ENCODE measurements at places on chromosomes 2 and 18.

DNA sequence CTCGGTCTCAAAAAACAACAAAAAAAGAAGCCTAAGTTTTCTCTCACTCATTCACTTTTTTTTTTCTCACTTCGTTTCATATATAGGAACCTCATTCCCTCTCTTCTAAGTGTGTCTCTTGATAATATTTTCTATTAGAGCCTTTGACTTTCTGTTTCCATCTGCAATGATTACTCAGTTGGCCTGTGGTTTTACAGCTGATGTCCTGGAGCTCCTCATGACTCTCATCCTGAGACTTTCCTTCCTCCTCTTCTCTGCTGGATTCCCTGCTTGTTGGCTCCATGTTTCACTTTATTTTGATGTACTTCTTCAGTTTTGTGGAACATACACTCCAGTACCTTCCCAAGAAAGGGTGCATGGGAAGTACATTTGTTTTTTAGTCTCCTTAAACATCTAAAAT, 154.2 kb upstream of the GATA6 start:
- no peak for DNase-seq

DNA sequence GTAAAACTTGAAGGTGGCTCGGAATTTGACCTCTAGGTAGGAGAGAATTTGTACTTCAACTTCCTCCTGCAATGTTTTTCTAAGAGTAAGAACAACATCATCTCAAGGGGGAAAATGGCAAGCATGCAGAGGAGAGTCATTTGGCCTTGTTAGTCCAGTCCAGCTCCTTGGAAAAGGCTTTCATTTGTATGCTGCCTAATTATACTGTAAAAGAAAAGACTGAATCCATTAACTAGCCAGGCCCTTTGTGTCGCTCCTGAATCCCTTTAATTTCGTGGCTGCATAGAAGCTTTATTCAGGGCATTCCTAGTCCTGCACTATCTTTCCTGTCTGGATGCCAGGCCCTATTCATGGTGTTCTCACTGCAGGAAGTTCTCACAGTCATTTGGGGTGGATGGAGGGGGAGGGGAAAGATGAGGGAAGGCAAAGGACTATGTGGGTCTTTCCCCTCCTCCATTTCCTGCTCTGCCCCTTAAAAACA, 36.0 kb downstream of the PHLPP1 start:
- DNase-seq, result no peak

DNA sequence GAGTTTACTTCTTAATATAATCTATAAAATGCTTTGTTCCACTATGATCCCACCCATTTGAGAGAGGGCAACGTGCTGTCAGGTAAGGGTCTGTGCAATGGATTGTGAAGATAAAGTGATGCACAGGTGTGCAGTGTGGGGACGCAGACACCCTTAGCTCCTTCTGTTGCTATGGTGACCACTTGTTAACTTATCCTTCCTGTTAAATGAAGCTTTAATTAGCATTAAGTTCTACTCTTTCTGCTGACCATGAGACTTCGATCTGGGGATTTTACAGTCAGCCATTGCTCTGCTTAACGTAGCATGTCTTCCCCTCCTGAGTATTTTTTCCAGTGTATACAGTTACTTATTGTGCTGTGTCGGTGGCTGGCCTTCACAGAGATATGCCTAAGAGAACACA, 23.1 kb upstream of the ALKAL2 start:
- no peak for DNase-seq

DNA sequence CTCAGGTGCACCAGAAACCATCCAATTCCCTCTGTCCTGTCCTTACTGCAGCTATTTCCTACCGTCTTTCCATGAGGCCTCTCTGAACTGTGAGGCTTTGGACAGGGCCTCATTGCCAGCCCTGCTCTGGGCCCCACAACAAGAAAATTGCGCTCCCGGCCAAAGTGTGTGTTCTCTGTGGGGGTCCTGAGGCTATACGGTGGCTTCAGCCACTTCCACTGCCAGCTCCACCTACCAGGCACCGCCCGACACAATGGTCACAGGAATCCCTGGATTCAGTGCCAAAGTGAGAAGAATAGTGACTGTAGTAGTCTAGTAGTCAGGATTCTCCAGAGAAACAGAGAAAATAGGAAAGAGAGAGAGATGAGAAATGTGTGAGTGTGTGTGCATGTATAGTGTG, 140.2 kb downstream of the IRS1 start:
- DNase-seq, result no peak

- no peak for DNase-seq
Measured at GRCh38 chr2:186308347-186308746, 177.7 kb upstream of the ZC3H15 start.

- DNase-seq, result no peak
Measured at GRCh38 chr2:200962811-200963123, 693 bp downstream of the ORC2 start.

DNA sequence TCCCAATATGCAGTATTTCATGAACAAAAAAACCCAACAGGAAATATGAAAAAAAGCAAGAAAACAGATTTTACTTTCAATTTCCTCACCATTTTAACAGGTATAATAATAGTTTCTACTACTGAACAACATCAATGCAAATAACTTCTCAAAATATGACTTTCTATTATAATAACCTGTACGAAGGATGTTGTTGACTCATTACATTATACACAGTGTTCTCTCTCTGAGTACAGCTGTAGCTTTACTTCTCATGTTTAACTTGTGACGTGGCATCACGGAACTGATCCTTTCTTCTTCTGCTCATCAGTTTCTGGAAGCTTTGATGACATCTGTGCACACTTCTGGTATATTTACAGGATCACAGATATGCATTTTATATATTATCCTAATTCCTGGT, 40.0 kb downstream of the FAM228A start:
- no peak for DNase-seq

DNA sequence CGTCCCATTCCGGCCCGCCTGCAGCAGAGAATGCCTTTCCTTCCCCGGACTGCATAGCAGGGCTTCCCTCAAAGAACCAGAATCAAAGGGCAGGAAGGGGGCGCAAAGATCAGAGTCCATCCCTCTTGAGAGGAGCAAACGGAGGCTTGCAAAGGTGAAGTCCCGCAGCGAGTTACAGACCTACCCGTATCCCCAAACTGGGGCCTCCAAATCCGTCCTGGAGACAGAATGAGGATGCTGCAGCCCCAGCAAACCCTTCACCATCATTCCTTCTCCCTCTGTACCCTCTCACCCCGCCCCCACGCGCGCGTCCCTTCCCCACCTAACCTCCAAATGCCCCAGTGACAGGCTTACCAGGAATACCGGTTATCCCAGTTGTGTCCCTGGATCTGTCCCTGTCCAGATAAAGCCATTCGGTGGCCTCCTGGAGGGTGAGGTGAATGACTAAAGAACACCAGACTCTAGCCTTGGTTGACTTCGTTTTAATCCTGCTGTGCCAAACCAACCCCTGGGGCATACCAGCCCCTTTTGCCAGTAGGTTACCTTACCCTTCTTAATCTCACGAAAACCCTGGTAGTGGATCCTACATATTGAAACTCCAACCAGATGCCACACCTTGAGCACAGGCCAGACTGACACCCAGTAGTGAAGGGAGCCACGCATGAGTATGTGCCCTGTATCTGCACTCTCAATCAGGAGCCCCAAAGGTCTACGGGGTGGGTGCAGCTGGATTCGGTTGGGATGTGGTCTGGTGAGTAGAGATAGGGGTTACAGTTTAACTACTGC, 961 bp upstream of the SLC40A1 start:
- DNase-seq, result no peak

DNA sequence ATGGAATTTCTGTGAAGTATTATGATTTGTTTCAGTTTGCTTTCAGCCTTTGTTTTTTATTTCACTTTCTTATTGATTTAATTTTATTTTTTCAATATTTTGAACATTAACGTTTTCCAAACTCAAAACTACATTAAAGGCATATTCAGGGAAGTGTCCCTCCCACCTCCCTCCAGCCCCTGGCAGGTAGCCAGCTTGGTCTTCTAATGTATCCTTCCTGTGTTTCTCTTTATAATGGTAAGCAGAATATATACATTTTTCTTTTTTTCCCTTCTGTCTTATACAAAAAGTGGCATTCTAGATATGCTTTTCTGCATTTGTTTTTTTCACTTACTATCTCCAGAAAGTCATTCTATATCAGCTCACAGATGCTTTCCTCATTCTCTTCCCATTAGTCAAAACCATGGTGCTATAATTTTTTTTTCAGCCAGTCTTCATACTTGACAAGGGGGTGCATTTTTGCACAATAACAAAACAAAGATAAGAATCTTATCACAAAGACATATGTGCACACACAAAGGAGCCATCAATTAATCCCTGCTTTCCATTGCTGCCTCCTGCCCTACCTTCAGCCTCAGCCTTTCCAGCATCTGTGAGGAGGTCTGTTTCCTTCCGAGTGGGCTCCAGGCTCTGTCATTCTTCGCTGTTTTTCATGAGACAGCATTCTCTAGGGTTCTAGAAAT, 33.7 kb upstream of the TMEM177 start:
- DNase-seq, result no peak

GRCh38 chr2:176780348-176780747, 432.2 kb upstream of the HNRNPA3 start:
- no peak for DNase-seq

- DNase-seq, result no peak
Measured at GRCh38 chr2:58047373-58047935, 848 bp downstream of the VRK2 start.

DNA sequence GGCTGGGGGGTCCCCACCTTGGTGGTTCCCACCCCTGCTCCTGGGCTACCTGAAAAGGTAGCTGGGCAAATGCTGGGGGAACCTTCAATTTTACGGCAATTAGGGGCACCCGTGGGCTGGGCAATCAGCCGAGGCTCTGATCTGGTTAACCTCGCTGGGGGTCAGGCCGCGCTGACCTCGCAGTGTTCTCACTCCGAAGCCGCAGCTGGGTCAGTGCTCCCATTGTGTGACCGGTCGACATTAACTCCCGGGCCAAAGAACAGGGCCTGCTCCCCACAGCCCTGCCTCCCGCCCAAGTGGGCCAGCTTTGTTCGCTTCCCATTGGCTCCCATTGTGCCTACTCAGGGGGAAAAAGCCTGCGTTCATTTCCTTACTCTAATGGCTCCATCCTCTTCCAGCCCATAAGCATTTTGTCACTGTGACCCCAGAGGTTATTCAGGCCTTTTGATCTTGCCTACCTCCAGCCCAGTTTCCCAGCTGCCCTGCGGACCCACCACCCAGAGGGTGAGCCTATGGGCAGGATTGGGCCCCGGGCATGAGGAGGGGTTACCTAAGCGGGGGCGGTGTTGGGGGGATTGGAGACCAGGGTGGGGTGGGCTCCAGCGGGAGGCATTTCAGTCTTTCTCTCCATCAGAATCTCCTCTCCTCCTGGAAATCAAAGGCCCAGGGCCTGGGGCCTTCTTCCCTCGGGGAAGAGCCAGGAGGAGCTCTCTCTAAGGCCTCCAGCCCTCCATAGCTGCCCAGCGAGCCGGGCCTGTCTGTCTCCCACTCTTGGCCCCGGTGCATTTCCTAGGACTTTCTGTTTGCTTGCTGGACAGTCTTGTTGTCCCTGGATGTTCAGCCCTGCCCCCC, 90.1 kb downstream of the MYCN start:
- DNase-seq, result peak; percentile 100

DNA sequence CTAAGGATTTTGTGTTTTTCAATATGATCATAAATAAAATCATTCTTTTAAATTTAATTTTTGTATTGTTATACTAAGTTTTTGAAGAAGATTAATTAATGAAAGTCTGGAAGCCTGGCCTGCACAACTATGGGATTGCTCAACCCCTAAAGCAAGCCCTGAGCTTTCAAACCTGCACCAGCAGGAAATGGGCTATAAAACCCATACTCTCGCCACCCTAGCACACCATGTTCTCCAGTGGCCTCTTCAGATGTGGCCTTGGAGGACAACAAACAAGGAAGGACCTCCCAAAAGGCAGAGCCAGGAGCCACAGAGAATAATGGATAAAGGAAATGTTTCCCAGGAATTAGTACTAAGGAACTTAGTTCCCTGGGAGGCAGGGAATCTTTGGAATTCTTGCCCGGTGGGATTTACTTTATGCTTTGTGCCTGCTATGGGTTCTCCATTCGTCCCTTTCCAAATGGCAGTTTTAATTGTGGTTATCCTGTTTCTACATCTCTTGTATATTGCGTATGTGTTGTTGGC, 212.5 kb downstream of the ZFP36L2 start:
- no peak for DNase-seq

DNA sequence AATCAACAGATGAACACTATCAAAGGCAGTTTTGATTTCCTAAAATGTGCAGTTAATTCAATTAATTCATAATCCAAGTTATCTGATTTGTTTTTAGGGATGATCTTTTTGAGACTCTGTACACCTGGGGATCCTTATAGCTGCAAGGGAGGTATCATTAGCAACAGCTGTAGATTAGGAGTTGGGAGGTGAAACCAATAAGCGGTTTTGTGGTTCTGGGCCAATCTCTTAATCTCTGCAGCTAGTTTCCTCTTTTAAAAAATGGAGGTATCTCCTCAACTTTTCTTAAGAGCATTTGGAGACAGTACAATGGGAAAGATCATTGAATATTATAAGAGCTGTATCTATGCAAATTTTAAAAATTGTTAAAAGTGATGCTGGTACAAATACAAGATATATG, 126.0 kb downstream of the MC4R start:
- DNase-seq, result no peak

GRCh38 chr18:73688851-73689711, 458.6 kb downstream of the FBXO15 start:
- no peak for DNase-seq

GRCh38 chr18:10045296-10045891, 131.6 kb downstream of the VAPA start:
- no peak for DNase-seq

DNA sequence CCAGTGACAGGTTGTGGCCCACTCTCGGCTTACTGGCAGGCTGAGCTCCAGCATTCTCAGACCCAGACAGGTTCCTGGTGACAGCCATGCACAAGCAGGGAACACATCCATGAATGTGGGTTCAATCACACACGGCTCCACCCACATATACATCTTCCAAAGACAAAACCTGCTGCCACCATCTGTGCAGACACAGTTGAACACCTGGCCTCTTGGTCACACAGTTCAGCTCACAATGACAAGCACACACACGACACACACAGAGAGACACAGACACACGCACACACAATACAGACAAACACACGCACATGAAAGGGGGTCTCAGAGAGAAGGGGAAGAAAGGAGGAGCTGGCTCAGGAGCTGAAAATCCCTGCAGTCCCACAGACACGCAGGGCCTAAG, 32.1 kb upstream of the PTMA start:
- DNase-seq, result no peak

DNA sequence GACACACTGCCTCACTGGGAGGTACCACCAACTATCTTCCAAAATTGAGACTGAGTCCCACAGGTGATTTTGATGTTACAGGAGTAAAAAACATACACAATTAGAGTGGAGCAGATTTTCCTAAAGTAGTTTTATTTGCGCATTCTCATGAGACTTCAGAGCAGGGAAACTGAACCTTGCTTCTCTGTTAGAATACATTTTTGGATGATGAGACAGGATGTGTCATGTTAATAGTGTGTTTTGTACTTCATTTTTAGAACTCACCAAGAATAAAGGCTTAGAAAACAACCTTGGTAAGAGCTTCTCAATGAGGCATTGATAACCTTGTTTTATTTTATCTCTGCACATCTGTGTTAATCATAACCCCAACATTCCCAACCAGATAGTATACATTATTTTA, 310.2 kb upstream of the GALNT5 start:
- no peak for DNase-seq
